IPS DF 19.7 (cell line): ENCODE measurements at places on chromosomes 3 and 15.

DNA sequence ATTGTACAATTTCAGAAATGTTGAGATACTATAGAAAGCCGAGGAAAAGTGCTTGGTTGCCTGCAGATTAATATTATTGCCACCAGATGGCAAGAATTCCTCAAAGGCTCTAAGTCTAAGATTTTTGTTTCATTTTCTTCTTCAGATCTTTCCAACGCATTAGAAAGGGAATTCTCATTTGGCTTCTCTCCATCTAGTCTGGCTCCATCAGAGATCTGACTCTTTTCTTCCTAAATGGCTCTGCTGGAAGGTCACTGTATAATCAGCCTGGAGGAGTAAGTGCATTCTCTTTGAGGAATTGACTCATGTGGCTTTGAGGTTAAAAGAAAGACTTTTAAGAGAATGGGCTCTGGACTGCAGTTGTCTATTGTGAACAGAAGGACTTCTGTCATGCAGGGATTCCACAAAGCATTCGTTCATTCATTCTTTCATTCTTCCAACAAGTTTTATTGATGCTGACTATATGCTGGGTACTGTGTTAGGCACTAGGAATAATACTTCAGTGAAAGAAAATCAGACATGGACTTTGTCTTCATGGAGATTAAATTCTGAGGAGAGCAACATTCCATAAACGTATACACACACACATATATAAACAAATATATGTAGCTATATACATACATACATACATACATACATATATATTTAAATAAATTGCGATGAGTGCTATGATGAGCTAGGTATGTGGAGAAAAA, 55.3 kb downstream of the SLC28A2 start:
- DNase-seq: no peak

GRCh38 chr3:113658107-113658506, 38.3 kb downstream of the USF3 start:
- no peak for DNase-seq

DNA sequence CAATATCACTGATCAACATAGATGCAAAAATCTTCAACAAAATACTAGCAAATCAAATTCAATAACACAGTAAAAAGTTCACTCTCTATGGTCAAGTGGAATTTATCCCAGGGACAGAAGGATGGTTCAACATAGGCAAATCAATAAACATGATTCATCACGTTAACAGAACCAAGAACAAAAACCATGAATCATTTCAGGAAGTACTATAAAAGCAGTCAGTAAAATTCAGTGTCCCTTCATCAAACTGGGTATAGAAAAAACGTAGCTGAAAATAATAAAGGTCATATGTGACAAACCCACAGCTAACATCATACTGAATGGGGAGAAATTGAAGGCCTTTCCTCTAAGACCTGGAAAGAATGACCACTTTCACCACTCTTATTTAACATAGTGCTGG, 172.1 kb downstream of the POLR2M start:
- no peak for DNase-seq

GRCh38 chr15:85340321-85340665, 40.1 kb upstream of the AKAP13 start:
- no peak for DNase-seq

DNA sequence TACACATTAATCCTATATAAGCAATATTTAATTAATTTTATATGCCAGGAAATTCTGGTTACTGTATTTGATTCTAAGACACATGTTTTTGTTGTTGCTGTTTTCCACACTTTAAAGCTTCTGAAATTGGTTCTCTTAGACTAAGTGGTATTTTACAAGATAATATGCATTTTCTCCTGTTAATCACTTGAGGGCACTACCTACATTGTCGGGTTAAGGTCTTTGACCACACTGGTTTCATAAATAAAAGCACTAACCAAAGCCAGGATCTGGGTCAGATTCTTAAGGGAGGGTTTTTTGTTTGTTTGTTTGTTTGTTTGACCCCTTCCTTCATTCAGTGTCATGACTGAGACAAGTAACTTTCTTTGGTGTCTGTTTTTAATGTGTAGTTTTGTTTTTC, 590.2 kb downstream of the RBMS3 start:
- no peak for DNase-seq

- no peak for DNase-seq
Measured at GRCh38 chr3:177673112-177673914, 476.0 kb upstream of the TBL1XR1 start.

GRCh38 chr3:194249323-194250097, 101.6 kb downstream of the CPN2 start:
- DNase-seq: no peak

- DNase-seq: no peak
Measured at GRCh38 chr3:170130532-170130931, 51.0 kb downstream of the PHC3 start.

DNA sequence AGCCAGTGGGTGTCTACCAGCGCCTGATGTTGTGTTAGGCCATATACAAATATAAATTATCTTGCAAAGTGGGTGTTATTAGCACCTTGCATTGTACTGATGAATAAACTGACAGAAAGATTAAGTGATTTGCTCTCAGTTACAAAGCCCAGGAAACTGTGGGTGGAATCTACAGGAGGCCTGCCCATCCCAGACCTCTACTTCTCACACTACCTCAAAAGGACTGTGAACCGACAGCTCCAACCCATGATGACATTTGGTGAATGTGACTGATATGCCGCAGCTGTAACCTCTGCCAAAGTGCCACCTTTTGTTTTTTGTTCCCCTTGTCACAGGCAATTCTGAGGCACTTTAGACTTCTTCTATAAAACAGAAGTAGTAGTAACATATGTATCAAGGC, 43.7 kb upstream of the KCNMB2 start:
- DNase-seq: no peak

- no peak for DNase-seq
Measured at GRCh38 chr3:24388611-24389010, 106.0 kb downstream of the THRB start.

DNA sequence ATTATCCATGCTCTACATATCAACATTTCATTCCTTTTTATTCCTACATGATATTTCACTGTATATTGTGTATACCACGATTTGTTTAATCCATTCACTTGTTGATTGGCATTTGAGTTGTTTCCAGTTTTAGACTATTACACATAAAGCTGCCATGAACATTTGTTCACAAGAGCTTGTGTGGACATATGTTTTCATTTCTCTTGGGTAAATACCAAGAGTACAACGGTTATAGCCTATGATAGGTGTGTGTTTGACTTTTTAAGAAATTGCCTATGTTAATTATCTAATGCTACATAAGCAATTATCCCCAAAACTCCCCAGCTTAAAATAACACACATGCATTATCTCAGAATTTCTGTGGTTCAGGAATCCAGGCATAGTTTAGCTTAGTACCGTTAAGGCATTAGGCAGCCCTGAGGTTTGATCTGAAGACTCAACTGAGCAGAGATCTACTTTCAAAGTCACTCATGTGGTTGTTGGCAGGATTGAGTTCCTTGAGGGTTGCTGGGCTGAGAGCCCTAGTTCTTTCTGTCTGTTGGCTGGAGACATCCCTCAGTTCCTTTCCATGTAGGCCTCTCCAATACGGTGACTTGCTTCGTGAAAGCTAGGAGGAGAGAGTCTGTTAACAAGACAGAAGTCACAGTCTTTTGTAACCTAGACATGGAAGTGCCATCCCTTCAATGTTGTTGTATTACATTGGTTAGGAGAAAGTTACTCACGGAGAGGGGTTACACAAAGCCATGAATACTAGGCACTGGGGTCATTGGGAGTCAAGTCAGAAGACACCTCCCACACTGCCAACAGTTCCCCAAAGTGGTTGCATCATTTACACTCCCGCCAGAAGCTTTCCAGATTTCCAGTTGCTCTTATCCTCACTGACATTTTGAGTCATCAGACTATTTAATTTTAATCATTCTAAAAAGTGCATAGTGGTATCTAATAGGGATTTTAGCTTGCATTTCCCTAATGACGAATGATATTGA, 21.0 kb upstream of the PCSK6 start:
- no peak for DNase-seq

DNA sequence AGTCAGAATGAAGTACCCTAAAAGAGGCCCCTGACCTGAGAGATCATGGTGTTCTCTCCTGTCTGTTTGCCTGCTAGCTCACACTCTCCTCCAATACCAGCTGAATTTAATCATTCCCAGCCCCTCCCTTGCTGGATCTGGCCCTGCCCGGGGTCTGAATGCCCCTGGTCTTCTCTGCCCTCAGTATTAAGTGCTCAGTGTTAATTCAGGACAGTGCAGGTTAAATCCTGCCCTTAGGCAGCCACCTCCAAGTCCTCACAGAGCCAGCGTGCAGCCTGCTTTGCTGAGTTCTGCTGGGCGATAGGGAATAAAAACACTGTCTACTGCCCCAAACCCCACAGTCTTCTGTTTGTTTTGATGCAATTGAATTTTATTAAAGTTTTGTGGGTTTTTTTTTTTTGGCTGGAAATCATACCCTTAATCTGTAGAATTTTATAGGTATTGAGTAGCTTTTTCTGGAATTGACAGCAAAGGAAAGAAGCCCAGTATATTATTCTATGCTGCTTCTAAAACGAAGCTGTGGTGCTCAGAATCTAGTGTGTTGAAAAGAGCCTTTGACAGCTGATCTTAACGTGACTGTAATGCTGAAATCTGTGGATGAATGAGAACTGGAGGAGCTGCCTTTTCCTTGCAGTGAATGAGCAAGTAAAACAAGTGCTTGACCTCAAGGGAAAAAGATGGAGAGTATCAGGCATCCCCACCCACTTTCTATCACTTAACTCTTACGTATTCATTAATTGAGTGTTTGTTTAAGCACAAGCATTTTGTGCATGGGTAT, 12.3 kb upstream of the BDH1 start:
- no peak for DNase-seq

DNA sequence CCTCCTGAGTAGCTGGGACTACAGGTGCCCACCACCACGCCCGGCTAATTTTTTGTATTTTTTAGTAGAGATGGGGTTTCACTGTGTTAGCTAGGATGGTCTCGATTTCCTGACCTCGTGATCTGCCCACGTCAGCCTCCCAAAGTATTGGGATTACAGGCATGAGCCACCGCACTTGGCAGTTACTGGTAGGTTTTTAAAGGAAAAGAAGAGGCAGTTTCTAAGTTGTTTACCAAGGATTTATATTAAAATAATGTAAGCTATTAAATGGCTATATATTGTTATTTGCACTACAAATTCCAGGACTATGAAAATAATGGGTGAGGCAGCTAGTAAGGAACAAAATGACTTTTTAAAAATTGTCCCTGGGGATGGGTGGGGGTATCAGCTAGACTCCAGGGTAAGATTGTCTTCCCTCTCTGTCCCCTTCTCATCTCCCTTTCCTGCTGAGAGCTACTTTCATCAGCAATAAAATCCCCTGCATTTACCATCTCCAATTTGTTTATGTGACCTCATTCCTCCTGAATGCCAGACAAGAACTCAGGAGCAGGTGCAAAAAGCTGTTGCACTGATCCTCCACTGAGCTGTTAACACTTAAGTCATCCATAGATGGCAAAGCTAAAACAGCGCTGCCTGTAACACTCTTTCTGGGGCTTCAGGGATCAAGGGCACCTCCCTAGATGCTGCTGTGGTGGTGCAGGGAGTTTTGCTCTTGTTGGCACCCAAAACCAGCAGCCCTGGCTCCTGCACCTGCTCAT, 165.2 kb downstream of the ZPLD1 start:
- DNase-seq: no peak

GRCh38 chr3:5799398-5799797, 611.9 kb downstream of the EDEM1 start:
- no peak for DNase-seq

- DNase-seq: no peak
Measured at GRCh38 chr15:96422125-96422524, 91.6 kb downstream of the NR2F2 start.

DNA sequence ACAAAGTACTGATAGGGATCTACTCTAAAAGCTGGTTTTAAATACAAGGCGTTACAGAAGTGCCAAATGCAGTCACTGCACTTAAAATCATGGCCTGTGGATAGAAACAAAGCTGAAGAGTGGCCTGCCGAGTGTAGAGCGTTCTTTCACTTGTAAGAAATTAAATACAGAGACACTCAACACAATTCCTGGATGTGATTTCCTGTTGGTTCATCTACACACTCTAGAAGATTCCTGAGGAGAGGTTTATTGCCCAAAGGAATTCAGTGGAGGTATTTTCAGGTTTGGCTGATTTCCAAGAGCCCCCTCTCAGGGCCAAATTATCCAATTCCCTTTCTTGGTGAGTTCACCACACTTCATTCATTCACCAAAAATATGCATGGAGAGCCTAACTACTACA, 200.3 kb upstream of the IL12A start:
- no peak for DNase-seq

DNA sequence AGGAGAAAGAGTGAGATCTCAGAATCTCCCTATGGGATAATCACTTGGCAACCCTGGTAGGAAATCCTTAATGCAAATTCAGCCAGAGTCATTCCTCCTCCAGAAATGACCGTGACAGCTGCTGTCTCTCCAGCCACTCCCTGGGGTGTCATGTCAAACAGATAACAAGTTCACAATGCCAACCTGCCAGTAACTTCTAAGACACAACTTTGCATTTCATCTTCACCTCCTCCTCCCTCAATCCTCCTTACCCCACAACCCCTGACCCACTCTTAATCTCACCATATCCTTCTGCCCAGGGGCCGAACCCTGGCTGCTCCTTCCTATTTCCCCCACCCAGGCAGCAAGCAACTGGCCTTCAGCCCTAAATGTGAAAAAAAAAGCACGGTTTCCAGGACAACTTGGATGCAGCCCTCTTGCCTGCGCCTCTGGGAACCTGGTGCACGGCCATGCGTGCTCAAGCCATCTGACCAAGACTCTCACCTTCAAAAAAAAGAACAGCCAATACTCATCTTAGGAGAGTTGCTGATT, 166.0 kb downstream of the NTRK3 start:
- DNase-seq: no peak

- no peak for DNase-seq
Measured at GRCh38 chr3:28699283-28699682, 350.7 kb upstream of the AZI2 start.

GRCh38 chr3:87446849-87447387, 170.5 kb upstream of the POU1F1 start:
- DNase-seq: peak; percentile 5

GRCh38 chr3:46512191-46512749, 14.5 kb downstream of the RTP3 start:
- no peak for DNase-seq
